Stomach (tissue), 19 donors: ENCODE measurements at places on chromosomes 12 and 14.

- no peak for DNase-seq
These were observed 1196.5 kb downstream of the GALC start for GRCh38 chr14:86796221-86797074.

GRCh38 chr12:57090924-57091637 lies 2.2 kb downstream of the NAB2 start:
- no peak for DNase-seq

DNA sequence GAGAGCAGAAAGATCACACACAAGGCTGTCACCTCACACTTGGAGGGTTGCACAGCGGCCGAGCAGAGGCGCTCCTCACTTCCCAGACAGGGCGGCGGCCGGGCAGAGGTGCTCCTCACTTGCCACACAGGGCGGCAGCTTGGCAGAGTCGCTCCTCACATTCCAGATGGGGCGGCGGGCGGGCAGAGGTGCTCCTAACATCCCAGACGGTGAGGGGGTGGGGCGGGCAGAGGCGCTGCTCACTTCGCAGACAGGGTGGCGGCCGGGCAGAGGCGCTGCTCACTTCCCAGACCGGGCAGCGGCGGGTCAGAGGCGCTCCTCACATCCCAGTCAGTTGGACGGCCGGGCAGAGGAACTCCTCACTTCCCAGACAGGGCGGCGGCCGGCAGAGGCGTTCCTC lies 9.1 kb downstream of the TMBIM4 start:
- DNase-seq, result no peak

- peak; percentile 38 for DNase-seq
These were observed 6.4 kb downstream of the STX2 start for GRCh38 chr12:130832561-130833209.

GRCh38 chr12:53048780-53049401 lies 974 bp upstream of the TNS2 start:
- peak; percentile 91 for DNase-seq

GRCh38 chr12:52193991-52194390 lies 2.2 kb upstream of the KRT80 start:
- no peak for DNase-seq

DNA sequence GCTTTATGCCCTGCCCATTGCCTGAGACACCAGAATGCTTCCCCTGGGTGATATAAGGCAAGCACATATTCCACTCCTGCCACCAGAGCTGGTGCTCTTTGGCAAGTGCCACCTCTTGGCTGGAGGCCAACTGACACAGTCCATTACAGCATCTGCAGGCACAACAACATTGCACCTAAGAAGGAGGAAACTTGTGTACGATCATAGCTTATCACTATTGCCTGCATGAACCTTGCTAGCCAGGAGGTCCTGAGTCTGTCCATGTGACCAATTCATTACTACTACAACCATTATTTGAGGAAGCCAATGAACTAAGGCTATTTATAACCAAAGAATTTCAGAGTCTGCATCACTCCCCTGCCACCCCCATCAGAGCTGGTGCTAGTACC lies 119.8 kb upstream of the SCAF11 start:
- DNase-seq, result peak; percentile 33

DNA sequence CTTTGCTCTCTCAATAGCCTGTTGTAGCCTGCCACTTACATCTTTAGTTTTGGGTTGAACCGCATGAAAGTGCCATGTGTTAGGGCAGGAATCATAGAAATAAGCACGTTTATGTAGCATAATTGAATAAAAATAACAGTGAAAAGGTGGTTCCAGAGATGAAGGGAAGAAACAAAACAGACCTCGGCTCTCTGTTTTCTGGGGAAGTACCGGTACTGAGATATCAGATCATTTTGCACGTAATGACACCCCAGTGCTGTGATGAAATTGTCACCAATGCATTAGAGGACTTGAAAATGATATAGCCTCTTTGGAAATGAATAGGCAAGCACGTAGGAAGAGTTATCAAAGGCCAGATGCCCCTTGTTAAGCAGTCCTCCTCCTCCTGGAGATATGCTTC lies 42.5 kb upstream of the DLK1 start:
- DNase-seq, result no peak

- peak; percentile 61 for DNase-seq
These were observed 58.4 kb upstream of the BDKRB2 start for GRCh38 chr14:96146131-96146771.

- no peak for DNase-seq
These were observed 19.7 kb downstream of the SLC41A2 start for GRCh38 chr12:104938371-104938770.

- DNase-seq, result no peak
These were observed 61.5 kb downstream of the PDE3A start for GRCh38 chr12:20429852-20430251.

- no peak for DNase-seq
These were observed 21.1 kb downstream of the BDKRB2 start for GRCh38 chr14:96225745-96226151.

GRCh38 chr12:108630481-108631207 lies 3.0 kb downstream of the SELPLG start:
- DNase-seq, result no peak

DNA sequence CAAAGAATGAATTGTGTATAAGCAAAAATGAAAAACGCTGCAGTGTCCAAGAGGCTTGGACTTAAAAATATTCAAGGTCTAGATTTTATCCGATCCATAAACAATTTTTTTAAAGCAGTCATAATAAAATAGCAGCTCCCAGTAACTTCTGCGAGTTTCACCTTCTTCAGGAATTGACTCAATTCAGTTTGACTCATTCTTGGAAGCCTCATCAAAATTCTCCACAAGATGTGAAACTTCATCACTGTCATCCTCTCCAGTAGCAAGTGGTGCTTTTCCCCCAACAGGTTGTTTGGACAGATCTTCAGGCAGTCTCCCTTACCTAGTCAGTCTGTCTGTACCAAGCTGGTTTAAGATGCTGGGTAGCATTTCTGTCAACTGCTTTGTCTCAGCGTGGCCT lies 93.5 kb upstream of the FOXG1 start:
- no peak for DNase-seq

GRCh38 chr14:89359477-89360222 lies 57.4 kb downstream of the FOXN3 start:
- DNase-seq, result no peak

DNA sequence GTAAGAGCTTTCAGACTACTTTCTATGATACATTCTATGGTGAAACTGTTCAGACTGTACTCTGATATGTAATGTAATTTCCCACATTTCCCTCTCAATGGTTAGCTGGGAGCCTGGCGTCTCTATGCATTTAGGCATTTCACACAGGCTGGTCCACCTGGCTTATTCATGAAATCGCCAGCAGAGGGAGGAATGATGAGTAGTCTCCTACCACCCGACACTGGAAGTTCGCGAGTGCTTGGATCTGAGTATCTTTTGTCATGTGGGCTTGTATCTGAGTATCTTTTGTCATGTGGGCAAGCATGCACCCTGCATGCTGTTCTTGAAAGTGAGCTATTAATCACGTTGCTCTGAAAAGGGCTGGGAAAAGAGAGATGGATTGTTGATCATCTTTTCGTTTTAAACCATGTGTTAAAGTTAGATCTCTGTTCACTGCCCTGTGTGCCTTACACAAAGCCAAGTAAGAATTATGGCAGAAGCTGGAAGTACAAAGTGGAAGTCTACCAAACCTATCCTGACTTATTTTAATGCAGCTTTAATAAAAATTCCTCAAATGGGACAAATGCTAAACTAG lies 235.0 kb downstream of the ATP23 start:
- peak; percentile 35 for DNase-seq

- DNase-seq, result no peak
These were observed 113.7 kb upstream of the PDZRN4 start for GRCh38 chr12:41074473-41074769.

DNA sequence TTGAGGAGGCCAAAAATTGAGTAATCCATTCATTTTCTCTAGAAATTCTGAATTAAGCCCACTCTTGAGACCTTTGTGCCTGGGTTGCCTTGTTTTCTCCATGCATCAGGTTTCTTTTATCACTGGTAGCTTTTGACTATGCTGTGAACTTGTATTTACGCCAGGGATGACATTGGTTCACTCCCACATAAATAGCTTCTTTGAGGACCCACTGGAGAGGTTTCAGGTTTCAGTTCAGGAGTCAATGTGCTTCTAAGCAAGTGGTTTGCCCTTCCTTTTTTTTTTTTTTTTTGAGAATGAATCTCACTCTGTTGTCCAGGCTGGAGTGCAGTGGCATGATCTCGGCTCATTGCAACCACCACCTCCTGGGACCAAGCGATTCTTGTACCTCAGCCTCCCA lies 10.2 kb upstream of the SLC17A8 start:
- DNase-seq, result no peak

GRCh38 chr12:3311491-3312103 lies 179.4 kb upstream of the PRMT8 start:
- DNase-seq, result no peak

DNA sequence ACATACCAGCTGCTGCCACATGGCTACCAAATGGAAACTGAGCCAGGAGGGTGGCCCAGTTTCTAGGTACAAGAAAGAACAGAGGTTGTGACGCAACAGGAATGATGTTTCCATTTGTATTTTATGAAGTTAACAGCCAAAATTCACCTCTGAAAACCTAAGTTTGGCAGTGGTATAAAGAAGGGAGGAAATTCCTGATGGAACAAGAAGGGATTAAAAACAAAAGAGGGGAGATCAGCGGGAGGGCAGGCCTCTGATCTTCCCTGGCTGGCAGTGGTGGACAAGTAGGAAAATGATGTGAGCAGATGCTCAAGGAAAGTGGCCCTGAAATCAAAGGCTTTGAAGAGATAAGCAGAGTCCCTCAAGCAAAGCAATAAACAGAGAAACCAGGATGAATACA lies 47.3 kb upstream of the BCL2L14 start:
- DNase-seq, result no peak

GRCh38 chr14:59277659-59278058 lies 89.2 kb downstream of the DAAM1 start:
- no peak for DNase-seq

- peak; percentile 88 for DNase-seq
These were observed 30.3 kb downstream of the CD9 start for GRCh38 chr12:6230321-6231110.

- DNase-seq, result peak; percentile 90
These were observed 88.8 kb downstream of the GALNT8 start for GRCh38 chr12:4809013-4809448.

DNA sequence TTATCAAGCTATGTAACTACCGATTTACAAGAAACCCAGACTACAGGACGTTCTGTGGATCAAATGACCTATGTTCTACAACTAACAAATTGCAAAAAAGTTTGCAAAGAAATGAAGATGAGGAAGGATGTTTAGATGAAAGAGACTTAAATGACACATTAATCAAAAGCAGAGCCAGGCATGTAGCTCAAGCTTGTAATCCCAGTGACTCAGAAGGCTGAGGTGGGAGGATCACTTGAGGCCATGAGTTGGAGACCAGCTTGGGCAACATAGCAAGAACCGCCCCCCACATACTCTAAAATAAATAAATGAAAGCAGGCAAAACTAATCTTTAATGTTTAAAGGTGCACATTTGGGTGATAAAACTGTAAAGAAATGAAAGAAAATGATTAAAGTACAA lies 331.9 kb downstream of the BTG1 start:
- DNase-seq, result no peak

GRCh38 chr12:102051431-102051965 lies 10.3 kb downstream of the WASHC3 start:
- no peak for DNase-seq

DNA sequence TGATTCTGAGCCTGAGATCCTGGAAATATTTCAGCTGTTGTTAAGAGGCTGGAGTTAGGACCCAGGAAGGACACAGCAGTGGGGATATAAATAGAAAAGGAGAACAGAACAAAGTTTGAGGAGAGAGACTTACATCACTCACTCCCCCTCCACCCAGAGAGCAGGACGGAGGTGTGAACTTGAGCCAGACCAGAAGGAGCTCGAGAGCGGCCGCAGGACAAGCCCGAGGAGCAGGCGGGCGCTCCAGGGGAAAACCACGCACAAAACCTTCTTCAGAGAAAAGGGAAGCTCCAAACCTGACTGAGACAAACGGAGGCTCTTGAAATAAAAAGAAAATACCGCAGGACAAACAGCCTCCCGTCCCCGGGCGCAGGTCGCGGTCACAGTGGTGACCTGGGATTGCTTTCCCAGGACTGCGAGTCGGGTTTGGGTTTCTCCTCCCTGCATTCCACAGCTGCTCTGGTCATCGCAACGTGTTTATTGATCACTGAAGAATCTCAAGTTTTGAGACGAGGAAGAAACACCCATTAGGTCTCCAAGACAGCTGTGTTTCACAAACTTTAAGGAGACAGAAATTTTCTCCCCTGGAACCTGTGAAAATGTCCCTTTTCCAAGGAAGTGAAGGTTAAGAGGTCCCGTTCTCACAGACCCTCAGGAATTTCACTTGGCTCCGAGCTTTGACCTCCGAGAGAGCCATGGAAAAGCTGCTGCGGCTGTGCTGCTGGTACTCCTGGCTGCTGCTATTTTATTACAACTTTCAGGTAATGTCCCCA lies at the start of gene ADGRD1:
TSS of gene ADGRD1 (plus strand) at position 137 of the 773 bp plus-strand sequence. CDS start at position 696, 559 bp downstream.
- peak; percentile 81 for DNase-seq

GRCh38 chr12:122976648-122976975 lies 1.6 kb downstream of the OGFOD2 start:
- no peak for DNase-seq

DNA sequence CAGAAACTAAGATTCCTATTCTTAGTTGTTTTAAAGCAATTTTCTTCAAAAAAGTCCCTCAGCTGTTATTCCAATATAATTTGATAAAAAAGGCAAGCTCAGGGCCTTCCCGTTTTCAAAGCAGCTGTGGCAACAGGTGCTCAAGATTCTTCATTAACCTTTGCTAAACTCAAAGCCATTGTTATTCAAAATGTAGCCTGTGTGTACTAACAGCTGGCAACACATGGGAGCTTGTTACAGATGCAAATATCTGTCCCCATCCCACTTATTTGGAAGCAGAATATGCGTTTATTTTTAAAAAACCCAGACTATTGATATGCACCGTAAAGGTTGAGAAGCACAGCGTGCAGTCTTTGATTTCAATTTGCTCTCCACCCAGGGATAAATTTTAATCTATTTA lies 210.4 kb upstream of the SYT10 start:
- DNase-seq, result no peak

DNA sequence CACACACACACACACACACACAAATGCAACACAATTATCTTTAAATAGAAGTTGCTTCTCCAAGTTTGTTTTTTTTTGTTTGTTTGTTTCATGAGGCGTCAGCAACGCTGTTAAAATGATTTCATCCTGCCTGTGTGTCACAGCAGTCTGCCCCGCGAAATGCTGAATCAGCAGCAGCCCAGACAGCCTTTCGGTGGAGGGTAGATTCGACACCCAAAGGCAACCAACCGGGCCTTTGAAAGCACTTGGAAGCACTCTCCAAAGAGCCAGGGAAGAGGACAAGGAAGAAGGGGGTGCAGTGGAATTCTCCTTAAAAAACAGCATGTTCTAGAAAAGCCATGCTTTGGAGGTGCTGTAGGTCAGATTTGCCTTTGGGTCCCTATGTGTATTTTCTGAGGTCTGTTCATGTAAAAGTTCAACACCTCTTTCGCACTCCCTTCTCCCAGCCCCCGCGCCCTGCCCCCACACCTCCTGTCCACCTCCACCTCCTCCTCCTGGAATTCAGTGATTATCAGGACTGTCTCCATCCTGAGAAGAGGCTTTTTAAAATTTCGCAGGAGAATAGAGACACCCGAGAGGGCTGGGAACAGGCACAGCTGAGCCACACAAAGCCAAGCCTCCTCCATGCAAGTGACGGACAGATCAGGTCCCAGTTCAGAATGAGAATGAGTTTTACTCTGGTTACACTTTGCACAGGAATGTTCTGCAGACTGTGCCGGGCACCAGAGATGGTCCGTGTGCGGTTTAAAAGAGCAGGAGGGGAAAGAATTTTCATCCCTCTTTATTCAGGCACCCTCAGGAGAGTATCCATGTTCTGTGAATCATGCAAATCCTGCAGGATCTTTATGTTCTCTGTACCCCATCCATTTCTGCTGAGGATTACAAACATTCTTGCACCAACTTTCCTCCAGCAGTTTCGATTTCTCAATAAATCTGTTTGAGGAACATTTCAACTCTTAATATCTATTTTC lies 177.9 kb downstream of the ETV6 start:
- no peak for DNase-seq
